Left ventricle myocardium inferior (tissue), 1 donor: ENCODE measurements at places on chromosomes 7 and 10. TPM values are rescaled to one million over a fixed set of nuclear protein-coding genes. Genes with fewer than 3 reads are reported as not detected.

- DNase-seq = peak; percentile 14
Measured at GRCh38 chr7:14305233-14305866, 315.9 kb upstream of the ETV1 start.

DNA sequence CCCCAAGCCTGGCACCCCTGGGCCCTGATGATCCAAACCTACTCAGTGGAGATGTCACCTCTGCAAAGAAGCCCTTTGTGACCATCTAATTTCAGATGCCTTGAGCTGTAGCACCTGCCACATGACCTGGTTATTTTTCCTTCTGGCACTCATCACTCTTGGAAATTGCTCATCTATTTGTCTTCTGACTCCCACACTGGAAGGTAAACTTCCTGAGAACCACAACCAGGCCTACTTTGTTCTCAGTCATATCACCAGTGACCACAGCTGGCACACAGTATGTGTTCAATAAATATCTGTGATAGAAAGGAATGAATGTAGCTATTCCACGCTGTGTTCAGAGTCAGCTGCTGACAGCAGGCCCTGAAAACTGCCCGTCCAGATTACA is 97.1 kb downstream of the SH3PXD2A start:
- DNase-seq = no peak

DNA sequence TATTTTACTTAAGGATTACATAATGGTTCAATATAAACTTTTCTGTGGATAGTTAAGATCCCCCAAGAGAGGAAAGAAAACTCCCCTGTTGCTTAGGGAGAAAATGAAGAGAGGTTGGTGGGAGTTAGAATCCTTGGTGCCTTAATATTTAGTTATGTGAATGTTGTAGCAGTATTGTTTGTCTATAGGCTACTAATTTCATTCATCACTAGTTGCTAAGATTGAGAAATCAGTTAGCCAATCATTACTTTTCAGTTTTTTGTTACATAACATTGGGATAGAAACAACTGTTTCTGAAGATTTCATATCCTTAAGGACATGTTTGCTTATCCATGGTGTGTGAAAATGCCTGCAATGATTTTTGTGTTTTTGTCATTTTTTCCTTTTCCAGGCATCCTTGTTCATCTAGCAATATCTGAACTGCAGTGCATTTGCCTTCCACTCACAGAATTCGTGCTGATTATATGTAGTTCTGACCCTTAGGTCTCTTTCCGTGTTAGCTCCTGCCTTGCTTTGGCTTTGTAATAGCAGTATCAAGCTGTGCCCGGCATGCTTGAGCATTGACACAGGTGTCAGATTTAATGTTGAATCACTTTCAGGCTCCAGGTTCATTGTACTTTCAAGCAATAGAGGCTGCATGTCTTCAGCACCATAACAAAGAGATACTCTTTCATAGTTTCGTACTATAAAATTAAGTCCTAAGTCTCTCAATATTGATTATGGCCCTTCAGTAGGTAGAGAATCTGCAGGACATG is 85.0 kb downstream of the PODXL start:
- no peak for DNase-seq

GRCh38 chr7:29488977-29489376 is 74.7 kb upstream of the PRR15 start:
- DNase-seq = no peak

DNA sequence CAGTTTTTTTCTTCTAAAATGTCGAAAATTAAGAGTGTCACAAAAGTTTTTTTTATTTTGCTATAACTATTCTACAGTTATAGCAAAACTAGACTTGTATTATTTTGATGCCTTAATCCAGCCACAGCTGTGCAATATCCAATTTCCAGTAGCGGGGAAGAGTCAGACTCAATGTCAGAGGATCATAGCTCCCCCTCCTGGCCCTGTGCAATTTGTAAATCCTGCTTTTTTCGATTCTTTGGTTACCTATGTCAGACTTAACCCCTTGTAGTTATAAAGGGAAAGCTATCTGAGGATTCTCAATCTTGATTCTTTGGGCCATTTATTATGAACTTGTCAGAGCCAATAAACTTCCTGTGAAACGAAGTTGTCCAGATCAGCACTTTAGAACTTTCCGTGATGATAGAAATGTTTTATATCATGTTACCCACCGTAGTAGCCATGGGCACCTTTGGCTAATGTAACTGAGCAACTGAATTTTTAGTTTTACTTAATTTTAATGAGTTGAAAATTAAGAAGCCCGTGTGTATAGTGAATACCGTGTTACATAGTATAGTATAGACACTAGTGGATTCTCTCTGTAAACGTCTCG is 87.7 kb upstream of the PRKCQ start:
- DNase-seq = no peak

GRCh38 chr7:113414401-113415035 is 296.2 kb upstream of the SMIM30 start:
- no peak for DNase-seq

GRCh38 chr10:61332581-61332980 is 120.6 kb downstream of the TMEM26 start:
- DNase-seq = no peak

- DNase-seq = no peak
Measured at GRCh38 chr7:106629516-106629915, 31.4 kb downstream of the CCDC71L start.

GRCh38 chr7:134632937-134633540 is 13.6 kb upstream of the BPGM start:
- no peak for DNase-seq

GRCh38 chr7:139116999-139117398 is 7.5 kb upstream of the ZC3HAV1 start:
- no peak for DNase-seq

TMEM184A gene
- 0.36 TPM for total RNA-seq

DNA sequence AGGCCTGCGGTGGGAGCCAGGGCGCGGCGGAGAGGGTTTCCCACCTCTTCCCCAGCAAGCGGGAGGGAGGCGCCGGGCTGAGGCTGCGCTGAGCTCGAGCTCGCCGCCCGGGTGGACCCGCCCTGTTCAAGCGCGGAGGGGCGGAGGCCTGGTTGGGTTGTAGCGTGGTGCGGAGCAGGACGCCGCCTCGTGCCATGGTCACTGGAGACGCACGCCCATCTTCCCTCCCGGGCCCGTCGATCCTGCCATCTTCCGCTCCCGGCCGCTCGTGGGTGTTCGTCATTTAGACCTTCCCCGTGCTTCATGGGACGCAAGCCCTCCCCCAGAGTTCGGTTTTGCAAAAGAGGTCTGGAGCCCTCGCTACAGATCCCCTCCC is 9.3 kb upstream of the EN2 start:
- no peak for DNase-seq

- no peak for DNase-seq
Measured at GRCh38 chr10:11509036-11509435, 102.4 kb downstream of the USP6NL start.

CALML5 gene
- total RNA-seq = not detected

DNA sequence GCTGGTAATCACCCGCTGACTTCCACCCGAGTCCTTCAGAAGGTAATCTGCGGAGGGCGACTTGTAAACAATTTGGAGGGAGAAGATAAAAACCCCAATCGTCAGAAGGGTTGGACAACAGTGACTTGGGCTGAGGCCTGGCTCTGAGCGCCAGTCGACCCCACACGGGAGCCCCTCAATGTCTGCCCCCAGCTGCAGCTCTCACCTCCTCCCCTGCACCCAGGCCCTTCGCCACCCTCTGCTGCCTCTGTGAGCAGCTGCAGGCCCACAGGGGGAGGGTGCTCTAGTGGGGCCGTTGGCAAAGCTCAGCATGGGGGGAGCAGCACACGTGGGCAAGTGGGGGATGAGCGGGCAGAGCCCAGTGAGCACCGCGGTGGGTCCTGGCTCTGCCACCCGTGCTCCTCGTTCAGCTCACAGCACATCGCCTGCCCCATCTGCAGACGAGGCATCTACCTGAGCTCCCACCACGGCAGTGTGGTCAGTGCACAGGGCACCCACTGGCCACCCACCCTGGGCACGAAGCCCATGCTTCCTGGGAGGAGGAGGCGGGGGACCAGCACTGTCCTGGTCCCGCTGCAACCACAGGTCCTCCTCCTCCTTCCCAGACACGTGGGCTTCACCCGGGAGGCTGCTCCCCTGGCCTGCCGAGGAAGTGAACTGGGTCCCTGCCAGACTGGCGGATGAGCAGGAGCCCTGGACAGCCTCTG is 280.5 kb downstream of the ELFN1 start:
- peak; percentile 20 for DNase-seq
